Memory B cell (primary cell): ENCODE measurements at places on chromosomes 11 and 22.

DNA sequence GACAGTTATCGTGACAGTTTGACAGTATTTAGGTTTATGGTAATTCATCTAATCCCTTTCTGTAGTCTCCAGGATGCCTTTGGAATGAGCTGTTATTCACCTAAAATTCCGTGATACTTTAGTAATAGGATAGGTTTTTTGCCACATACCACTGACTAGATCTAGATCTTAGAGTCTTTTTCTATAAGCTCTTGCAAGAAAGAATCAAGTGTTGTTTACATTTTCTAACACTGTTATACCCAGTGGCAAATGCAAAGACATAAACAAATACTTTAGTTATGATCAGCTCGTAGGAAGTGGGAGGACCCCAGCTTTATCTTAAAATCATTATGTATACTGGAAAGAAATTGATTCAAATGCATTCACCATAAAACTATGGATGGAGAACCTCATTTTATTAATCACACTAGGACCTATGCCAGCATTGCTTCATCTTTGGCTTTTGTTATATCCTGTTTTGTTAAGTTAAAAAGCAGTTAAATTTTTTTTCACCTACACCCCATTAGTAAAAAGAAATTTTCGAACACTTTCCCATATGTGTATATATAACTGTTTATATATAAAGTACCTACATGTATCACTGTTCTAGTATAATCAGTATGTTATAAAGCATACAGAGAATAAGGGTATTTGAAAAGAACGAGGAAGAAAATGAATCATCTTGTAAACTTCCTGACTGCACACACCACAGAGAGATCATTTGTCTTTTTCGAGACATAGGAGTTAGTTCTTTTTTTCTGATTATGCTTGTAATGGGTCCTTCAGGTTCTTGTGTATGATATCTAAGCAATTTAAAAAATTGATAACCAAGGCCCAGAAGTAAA, 60.9 kb downstream of the PDHX start:
- no peak for DNase-seq

DNA sequence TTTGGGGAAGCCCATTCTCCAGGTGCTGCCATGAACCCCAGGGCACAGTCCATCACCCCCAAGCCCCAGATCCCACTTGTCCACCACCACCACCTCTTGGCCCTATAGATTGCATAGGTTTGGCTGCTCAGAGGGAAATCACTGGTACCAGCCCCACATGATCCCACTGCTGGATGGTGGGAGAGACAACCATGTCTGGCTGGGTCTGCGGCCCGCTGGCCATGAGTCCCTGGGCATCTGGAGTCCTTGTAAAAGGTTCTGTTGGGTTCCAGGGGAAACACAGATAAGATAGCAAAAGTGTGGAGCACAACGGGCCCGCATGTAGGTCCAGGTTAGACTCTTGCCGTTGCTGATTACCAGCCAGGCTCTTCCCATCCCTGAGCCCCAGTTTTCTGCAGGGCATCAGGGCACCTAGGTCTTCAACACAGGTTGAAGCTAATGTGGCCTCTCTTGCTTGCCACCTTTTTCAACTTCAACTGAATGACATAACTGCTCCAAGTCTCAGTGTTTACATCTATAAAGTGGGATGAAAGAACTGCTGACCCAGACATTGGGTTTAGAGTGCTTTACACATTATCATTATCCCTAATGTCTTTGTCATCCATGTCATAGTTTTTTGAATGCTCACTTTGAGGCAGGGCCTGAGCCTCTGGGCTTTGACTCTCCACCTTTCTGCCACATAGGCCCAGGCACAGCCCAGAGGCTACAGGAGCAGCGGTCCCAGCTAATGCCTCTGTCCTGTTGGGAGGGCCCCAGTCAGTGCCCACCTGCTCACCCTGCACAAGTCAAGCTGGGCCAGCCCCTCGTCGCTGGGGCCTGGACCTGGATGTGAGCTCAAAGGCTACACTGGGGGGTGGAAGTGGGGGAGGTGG, 1.0 kb upstream of the TANGO2 start:
- no peak for DNase-seq

DNA sequence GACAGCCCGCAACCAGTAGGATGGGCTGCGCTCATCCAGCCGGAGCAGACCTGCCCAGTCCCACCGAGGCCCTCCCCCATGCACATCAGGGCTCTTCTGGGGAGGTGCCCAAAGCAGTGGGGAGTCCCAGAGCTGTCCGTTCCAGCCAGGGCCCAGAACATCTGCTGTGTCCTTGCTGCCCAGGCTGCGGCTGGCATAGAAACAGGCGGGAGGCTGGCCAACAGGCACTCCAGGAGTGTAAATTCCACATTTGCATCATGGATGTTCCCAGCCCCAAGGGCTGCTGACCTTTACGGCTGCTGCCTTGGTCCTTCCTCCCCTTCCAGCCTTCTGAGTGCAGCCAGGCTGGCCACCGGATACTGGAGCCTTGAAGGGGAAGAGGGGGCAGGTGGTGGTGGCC, 30.0 kb upstream of the SYT7 start:
- no peak for DNase-seq

GRCh38 chr11:2586793-2587131, 113.0 kb downstream of the KCNQ1OT1 start:
- DNase-seq = no peak

GRCh38 chr11:134132808-134133207, 63.9 kb downstream of the JAM3 start:
- DNase-seq = no peak
